CD8-positive, alpha-beta memory T cell (primary cell): ENCODE measurements at places on chromosomes 12 and 14. TPM values are rescaled to one million over a fixed set of nuclear protein-coding genes. Genes with fewer than 3 reads are reported as not detected.

Gene TSPAN19
- polyA plus RNA-seq, result not detected

Gene B4GALNT3
- 6.9 TPM for polyA plus RNA-seq

Gene FOXA1
- not detected for polyA plus RNA-seq

Gene KRT71
- polyA plus RNA-seq, result not detected

Gene HPD
- polyA plus RNA-seq, result not detected

DNA sequence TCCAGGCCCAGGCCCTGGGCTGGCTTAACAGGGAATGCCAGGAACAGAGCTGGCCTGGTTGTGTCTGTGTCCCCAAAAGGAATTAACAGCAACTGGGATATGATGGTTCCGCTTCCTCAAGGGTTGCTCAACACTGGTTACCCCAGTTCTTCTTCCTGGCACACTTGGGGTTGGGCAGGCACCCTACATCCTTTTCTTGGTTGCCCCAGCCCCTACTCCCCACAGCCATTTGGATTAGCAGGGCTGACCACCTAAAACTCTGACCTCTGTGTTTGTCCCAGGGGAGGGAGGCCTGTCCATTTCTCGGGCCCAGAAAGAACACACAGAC is 30.8 kb downstream of the NCKAP5L start:
- H3K36me3 ChIP-seq, result peaks cover 5% of the 10 kb centered on the region
- H3K27ac ChIP-seq, result no peak overlapping the region
- H3K4me3 ChIP-seq, result no peak overlapping the region
- no peaks in the 10 kb centered on the region for H3K4me1 ChIP-seq

DNA sequence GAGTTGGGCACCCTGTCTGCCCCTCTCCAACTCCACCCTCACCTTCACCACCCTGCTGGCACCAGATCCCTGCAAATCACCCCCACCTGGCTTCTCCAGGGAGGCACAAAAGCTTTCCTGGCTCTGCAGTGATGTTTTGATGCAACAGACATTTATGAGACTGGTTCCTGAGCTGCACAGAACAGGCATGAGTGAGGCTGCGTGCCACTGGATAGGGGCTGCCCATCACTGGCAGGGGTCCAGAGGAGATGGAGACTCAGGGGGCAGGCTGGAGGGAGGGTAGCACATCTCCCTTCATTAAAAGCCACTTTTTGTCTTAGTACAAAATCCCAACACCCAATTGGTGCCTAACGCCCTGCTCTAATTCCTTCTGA is 17.3 kb upstream of the ZDHHC22 start:
- no peaks in the 10 kb centered on the region for H3K36me3 ChIP-seq
- DNase-seq, result no peak
- no peak overlapping the region for H3K27ac ChIP-seq
- peaks cover 4% of the 10 kb centered on the region for H3K27me3 ChIP-seq
- H3K4me1 ChIP-seq, result no peaks in the 10 kb centered on the region
- no peak overlapping the region for H3K4me3 ChIP-seq

- no peaks in the 10 kb centered on the region for H3K36me3 ChIP-seq
- no peaks in the 10 kb centered on the region for H3K27me3 ChIP-seq
- H3K4me1 ChIP-seq, result peaks cover 31% of the 10 kb centered on the region
- no peak for DNase-seq
These were observed 5.2 kb upstream of the ASB2 start for GRCh38 chr14:93981316-93982229.

GRCh38 chr12:26273811-26274210 is 78.4 kb downstream of the SSPN start:
- no peaks in the 10 kb centered on the region for H3K36me3 ChIP-seq
- H3K27me3 ChIP-seq, result no peaks in the 10 kb centered on the region
- H3K4me1 ChIP-seq, result no peaks in the 10 kb centered on the region
- H3K27ac ChIP-seq, result peak overlapping the region; percentile 24
- H3K4me3 ChIP-seq, result no peak overlapping the region
- DNase-seq, result no peak

- H3K36me3 ChIP-seq, result no peaks in the 10 kb centered on the region
- no peaks in the 10 kb centered on the region for H3K27me3 ChIP-seq
- H3K4me3 ChIP-seq, result no peak overlapping the region
- H3K4me1 ChIP-seq, result peaks cover 6% of the 10 kb centered on the region
These were observed 21.4 kb downstream of the ABCB9 start for GRCh38 chr12:122944605-122945592.

DNA sequence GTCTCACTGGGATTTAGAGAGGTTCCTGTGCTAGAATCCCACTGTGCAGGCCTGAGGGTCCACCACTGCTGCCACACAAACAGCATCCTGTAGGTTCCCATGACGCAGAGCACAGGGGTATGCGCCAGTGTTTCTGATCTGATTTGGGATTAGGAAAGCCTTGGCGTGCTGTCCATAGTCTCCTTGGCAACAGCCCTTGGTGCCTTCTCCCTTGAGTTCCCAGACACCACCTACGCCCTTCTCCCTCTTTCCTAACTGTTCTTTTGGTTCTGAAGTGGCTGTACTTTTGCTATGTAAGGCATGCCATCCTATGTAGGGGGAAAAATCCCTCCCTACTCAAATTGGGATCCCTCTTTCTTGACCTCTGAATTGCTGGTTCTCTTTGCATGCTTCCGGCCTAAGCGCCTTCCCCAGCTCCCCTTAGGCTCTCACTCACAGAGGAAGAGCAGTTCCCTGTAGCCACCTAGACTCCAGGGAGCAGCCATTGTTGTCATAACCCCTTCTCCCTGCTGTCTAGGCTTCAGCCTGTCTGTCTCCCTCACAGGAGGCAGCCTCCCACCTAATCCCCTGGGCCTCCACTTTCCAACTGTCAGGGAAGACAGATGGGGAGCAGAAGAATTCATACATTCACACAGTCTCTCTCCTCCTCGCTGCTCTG is 14.8 kb upstream of the RIC8B start:
- no peaks in the 10 kb centered on the region for H3K27me3 ChIP-seq
- peak overlapping the region; percentile 39 for H3K4me3 ChIP-seq
- H3K36me3 ChIP-seq, result no peaks in the 10 kb centered on the region
- H3K4me1 ChIP-seq, result peaks cover 21% of the 10 kb centered on the region
- no peak overlapping the region for H3K27ac ChIP-seq

- no peak overlapping the region for H3K27ac ChIP-seq
- H3K4me3 ChIP-seq, result no peak overlapping the region
- no peak for DNase-seq
- H3K27me3 ChIP-seq, result no peaks in the 10 kb centered on the region
These were observed 108.2 kb downstream of the SYNE2 start for GRCh38 chr14:63960926-63961567.

DNA sequence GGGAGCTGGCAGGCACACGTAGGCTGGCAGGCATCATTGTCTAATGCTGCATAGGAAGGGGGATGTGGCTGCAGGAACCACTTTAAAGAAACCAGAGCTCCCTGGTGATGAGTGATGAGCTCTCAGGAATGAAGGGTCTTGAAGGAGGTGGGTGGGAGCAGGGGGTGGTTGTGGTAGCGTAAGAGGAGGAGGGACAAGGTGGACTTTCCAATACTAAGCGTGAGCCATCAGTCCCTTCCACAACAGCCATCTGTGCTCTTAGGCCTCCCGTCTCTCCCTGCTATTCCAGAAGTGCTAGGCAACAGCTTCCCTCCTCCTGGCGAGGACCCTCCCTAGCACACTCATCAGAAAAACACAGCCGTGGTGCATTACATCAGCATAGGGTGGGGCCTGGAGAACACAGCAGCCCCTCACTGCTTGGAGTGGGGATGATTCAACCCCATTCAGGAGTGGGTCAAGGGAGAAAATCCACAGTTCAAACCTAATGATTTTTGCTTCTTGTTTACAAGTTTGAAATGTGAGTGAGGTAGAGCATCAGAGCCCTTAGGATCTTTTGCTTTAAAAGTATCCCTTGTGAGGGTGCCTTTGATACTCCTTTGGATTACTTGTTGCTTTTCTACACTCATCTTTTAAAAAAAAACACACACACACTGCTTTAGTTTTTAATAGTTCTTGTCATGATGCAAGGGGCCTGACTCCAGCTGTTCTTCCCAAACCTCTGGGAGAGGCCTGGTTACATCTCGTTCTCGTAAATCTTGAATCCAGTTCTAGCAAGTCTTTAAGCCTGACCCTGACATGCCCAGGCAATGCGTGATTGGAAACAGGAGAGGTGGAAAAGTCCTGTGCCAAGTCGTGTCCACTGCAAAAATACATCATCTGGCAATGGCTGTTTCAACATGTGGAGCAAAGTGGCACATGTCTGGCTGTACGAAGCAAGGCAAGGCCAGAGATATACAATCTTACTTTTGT is 356.4 kb upstream of the DDHD1 start:
- no peaks in the 10 kb centered on the region for H3K27me3 ChIP-seq
- DNase-seq, result no peak
- no peak overlapping the region for H3K4me3 ChIP-seq
- H3K36me3 ChIP-seq, result no peaks in the 10 kb centered on the region
- H3K4me1 ChIP-seq, result no peaks in the 10 kb centered on the region

GRCh38 chr12:120466560-120467315 is 2.8 kb downstream of the SRSF9 start:
- H3K4me1 ChIP-seq, result peaks cover 48% of the 10 kb centered on the region
- no peak overlapping the region for H3K4me3 ChIP-seq
- no peak overlapping the region for H3K27ac ChIP-seq
- peak; percentile 26 for DNase-seq
- H3K27me3 ChIP-seq, result no peaks in the 10 kb centered on the region
- peaks cover 49% of the 10 kb centered on the region for H3K36me3 ChIP-seq

DNA sequence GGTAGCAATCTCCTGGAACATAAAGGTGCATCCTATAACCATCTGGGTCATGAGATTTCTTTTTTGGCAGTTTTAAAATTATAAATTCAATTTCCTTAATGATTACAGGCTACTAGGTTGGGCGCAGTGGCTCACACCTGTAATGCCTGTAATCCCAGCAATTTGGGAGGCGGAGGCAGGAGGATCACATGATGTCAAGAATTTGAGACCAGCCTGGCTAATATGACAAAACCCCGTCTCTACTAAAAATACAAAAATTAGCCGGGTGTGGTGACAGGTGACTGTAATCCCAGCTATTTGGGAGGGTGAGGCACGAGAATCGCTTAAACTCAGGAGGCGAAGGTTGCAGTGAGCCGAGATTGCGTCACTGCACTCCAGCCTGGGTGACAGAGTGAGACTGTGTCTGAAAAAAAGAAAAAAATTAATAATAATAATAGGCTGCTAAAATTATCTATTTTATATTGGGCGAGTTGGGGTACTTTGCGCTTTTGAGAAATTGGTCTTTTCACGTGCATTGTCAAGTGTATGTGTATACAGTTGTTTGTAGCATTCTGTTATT is 17.2 kb upstream of the ARF6 start:
- no peaks in the 10 kb centered on the region for H3K36me3 ChIP-seq
- no peaks in the 10 kb centered on the region for H3K27me3 ChIP-seq
- no peak for DNase-seq
- no peak overlapping the region for H3K4me3 ChIP-seq
- peaks cover 11% of the 10 kb centered on the region for H3K4me1 ChIP-seq

DNA sequence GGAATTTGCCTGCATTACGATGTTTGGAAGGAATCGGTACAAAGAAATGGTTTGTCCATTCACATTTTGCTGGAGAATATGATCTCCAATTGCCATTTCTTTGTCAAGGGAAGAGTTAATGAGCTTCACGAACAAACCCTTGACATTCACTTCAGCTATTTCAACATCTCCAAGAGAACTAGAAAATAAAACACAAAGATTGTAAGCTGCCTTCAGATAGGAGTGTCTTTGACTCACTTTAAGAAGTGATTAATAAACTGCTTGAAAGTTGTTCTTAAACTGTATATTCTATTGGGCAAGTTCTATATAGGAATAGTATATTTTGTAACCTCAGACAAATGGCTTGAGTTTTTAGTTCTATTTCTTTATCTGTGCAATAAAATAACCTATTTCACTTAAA is 26.3 kb downstream of the LMNTD1 start:
- no peaks in the 10 kb centered on the region for H3K36me3 ChIP-seq
- no peak overlapping the region for H3K4me3 ChIP-seq
- no peak overlapping the region for H3K27ac ChIP-seq
- no peaks in the 10 kb centered on the region for H3K27me3 ChIP-seq

DNA sequence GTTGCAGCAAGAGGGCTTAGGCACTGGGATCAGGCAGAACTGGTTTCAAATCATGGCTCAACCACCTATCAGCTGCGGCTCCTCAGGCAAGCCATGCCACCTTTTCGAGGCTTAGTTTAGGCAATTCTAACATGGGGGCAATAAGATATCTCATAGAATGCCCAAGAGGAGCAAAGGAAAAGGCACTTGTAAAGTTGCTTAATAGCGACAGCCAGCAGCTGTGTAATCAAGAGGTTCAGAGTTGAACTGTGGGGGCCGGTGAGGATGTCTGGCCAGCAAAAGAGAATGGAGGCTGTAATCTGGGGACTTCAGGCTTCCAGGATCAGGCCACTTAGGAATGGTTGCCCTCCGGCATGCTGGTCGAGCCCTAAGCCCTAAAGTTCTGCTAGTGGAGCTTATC is 3.0 kb upstream of the TCHP start:
- H3K4me1 ChIP-seq, result peaks cover 35% of the 10 kb centered on the region
- no peaks in the 10 kb centered on the region for H3K27me3 ChIP-seq
- H3K36me3 ChIP-seq, result no peaks in the 10 kb centered on the region
- DNase-seq, result no peak
- H3K4me3 ChIP-seq, result no peak overlapping the region

GRCh38 chr12:126069549-126070165 is 1004.4 kb downstream of the AACS start:
- DNase-seq, result no peak
- no peaks in the 10 kb centered on the region for H3K27me3 ChIP-seq
- H3K36me3 ChIP-seq, result no peaks in the 10 kb centered on the region
- H3K4me3 ChIP-seq, result no peak overlapping the region

- H3K4me1 ChIP-seq, result peaks cover 27% of the 10 kb centered on the region
- H3K4me3 ChIP-seq, result no peak overlapping the region
- DNase-seq, result no peak
- H3K36me3 ChIP-seq, result no peaks in the 10 kb centered on the region
These were observed 54.2 kb downstream of the LGMN start for GRCh38 chr14:92693998-92694795.

- H3K4me1 ChIP-seq, result peaks cover 37% of the 10 kb centered on the region
- DNase-seq, result no peak
- H3K27me3 ChIP-seq, result no peaks in the 10 kb centered on the region
These were observed 24.7 kb downstream of the TMBIM6 start for GRCh38 chr12:49766115-49766455.

GRCh38 chr14:26820572-26820971 is 222.7 kb upstream of the NOVA1 start:
- no peaks in the 10 kb centered on the region for H3K36me3 ChIP-seq
- no peaks in the 10 kb centered on the region for H3K4me1 ChIP-seq
- H3K4me3 ChIP-seq, result no peak overlapping the region
- H3K27me3 ChIP-seq, result no peaks in the 10 kb centered on the region
